Fibroblast of lung (primary cell): ENCODE measurements at places on chromosomes 16 and 17.

DNA sequence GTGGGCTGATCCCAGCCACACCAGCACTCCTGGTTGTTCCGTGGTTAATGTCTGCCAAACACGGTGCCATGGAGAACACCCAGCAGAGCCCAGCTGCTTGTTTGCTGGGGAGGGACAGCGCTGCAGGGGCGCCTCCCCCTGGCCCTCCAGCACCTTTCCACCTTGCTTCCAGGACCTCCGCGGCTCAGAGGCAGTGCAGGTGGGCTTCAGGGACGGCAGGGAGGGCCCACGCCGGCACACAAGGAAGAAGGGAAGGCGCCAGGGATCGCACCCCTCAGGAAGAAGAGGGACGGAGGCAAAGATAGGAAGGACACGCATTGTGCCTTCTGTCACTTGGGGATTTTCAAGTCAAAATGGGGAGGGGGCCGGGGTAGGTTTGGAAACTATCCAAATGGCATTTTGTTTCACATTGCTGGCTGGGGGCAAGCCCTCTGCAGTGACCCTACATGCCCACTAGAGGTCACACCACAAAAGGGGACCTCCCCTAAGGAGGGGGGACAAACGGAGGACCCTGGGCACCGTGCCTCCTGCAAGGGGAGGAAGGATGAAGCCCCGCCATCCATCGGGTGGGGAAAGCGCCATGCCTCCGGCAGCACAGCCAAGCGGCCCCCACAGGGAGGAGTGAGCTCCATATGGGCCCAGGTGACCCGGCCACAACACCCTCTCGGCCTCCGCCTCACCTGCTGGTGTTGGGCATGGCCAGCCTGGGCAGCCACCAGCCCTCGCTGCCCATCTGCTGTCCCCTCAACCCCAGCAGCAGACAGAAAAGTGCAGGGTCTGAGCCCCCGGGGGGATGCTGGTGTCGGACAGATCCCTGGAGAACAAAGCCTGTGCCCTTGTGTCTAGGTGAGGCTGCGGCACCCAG is 7.5 kb upstream of the C16orf95 start:
- DNase-seq: peak; percentile 28

DNA sequence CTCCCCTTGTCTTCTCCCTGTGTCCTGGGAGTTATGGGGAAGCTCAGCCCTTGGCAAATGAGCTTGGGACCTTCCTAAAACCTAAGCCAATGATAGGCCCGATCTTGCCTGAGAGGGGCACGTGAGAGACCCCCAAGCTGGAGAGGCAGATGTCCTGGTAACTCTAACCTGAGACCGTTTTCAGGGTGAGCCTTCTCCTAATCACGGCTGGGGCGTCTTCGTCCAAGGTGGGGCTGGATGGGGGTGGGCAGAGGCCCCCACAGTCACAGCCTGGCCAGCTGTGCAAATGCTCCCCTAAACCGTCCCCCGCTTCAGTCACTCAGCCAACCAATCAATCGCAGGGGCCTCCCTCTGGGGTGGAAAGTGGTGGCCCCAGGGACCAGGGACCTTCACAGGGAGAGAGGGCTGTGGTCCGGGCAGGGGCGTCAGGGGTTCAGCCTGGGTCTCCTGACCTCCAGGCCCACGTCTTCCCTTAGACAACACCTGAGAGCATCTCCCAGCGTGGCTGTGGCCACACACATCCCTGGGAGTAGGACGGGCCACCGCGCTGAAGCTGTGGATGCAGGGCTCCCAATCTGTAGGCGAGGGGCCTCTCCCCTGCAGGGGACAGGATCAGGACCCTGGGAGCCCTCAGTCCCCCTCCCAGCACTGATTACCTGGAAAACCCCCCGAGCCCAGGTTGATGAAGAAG is 30.6 kb downstream of the ACTG1 start:
- DNase-seq: no peak

DNA sequence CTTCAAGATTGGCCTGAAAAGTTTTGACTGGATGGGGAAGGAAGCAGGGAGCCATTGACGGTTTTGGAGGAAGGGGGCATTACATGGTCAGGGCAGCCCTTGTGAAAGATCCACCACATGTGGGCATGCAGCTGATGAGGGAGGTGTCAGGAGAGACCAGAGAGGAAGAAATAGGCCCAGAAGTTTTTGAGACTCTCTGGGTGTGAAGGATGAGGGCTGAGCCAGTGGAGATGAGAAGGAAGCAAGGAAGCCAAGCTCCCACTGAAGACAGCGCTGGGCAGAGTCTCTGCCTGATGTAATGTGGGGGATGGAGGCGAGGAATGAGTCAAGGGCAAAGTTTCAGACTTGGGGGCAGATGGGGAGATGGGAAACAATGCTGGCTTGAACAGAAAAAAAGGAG is 530 bp downstream of the CCL17 start:
- DNase-seq: no peak

- DNase-seq: no peak
Measured at GRCh38 chr16:30775131-30775391, 11.9 kb downstream of the ZNF629 start.

DNA sequence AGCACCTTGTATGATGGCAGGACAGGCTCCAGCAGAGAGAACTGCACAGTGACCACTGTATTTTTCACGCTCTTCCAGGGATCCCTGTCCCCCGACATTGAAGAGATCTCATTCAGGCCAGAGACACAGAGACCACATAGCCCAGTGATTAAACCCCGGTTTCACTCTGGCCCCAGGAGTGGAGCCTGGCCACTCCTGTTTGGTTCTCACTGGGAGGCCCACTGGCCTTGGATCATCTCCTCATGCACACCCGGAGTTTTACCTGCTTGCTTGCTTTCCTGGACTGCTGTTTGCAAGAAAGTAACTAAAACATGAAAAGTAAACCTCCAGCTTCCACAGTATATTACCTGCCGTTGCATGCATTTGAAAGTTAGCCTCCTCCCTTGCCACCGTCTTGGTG is 13.2 kb upstream of the CLEC18C start:
- DNase-seq: no peak

GRCh38 chr17:2184993-2185931 is 118.3 kb downstream of the SMG6 start:
- DNase-seq: no peak

GRCh38 chr17:7437950-7438614 is 1.2 kb upstream of the FGF11 start:
- DNase-seq: no peak

GRCh38 chr17:63696381-63696961 is 3.5 kb downstream of the LIMD2 start:
- DNase-seq: no peak

DNA sequence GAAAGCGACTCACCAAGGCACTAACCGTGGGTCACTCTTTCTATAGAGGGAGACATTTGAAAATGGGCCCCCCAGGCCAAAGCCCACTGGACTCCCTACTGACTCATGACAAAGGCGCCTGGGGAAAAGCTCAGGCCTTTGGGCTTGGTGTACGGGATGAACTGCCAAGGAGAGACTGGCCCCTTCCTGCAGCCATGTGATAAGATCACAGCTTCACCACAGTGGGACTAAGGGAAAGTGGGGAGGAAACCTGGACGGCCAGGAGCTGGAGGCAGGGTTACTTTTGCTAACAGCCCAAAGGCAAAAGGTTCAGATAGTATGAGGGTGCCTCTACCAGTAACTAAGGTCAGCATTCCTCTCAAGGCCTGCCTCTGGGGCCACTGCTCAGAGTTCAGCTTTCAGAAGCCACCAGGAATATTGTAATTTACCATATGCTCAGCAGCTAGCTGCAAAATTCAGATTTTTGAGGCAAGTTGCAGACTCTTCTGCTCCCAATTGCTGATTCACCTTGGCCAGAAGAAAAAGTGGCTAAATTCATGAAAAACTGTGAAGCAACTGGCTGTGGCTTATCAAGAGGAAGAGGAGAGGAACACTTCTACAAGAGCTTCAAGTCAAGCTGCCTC is 37.1 kb upstream of the SLC25A19 start:
- DNase-seq: peak; percentile 77

DNA sequence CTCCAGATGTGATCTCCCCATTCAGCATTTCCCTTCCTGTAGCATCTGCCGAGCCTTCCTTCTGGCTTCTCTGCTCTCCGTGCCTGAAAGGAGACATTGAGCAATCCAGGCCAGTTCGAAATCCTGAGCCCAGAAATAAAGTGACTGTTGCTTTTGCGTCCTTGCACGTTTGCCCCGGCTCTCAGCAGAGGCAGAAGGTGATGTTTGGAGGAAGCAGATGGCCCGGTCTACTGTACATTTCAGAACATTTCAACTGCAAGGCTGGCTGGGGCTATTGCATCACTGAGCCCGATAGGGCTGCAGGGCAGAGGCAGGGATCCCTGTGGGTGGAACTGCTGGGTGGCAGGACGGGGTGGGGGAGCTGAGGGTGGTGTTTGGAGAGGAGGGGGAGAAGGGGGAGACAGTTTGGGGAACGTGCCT is 29.4 kb downstream of the IRF8 start:
- peak; percentile 56 for DNase-seq

- no peak for DNase-seq
Measured at GRCh38 chr16:58510097-58510775, 5.1 kb upstream of the SETD6 start.

- DNase-seq: no peak
Measured at GRCh38 chr17:6547336-6547735, 9.0 kb downstream of the PITPNM3 start.

GRCh38 chr16:18788828-18789514 is 1.2 kb downstream of the RPS15A start:
- no peak for DNase-seq

DNA sequence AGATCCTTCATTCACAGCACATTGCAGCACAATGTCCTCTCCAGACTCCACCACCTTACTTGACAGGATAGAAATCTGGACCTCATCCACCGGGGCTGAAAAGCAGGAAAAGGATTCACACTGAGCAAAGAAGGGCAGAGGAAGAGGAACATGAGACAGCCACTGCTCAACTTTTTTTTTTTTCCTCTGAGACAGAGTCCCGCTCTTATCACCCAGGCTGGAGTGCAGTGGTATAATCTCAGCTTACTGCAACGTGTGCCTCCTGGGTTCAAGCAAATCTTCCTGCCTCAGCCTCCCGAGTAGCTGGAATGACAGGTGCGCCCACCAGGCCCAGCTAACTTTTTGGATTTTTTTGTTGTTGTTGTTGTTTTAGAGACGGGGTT is 34.4 kb downstream of the PECAM1 start:
- no peak for DNase-seq

DNA sequence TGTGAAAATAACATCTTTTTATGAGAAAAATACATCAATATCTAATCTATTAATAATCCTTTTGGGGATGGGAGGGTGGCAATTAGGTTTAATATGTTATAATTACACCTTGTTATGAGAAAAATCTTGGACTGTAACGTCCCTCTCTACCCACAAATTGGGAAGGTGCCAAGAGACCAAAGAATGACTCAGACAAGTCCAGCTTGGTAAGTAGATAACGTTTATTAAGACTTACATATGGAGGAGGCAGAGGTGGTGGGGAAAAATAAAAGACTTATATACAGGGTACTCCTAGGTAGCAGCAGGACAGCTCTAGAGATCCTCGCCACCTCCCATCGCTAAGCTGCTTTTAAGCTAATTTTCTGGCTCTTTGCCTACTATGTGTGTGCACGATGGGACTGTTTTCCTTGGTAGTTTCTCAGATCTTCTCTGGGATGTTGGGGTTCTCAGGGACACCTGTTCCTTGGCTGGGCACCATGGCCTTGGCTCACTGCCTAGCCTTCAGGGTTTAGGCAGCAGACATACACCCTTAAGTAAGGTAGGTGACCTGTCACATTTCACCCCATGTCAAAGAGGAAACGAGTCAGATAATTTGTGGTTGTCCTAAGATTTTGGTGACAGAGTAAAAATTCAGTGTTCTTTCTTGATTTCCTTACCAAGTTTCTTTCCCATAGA is 31.5 kb downstream of the RBL2 start:
- DNase-seq: peak; percentile 82

GRCh38 chr17:60297760-60298401 is 94.1 kb downstream of the USP32 start:
- no peak for DNase-seq

DNA sequence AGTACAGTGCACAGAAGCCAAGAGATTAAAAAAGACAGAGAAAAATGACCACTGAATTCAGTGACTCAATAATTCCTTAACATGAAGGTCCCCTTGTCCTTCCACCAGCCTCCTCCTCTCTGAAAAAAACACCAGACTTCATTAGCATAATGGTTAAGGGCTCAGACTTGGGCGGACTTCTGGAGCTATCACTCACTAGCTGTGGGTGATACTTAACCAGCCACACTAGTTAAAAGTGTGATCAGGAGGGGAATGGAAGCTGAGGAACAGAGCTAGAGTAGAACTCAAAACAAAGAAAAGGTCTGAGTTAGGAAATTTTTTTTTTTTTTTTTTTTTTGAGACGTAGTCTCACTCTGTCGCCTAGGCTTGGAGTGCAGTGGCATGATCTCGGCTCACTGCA is 23.2 kb downstream of the ZNF652 start:
- DNase-seq: peak; percentile 80

GRCh38 chr16:56226187-56226586 is 34.9 kb downstream of the GNAO1 start:
- DNase-seq: no peak

- DNase-seq: peak; percentile 81
Measured at GRCh38 chr16:85781695-85782370, 17.5 kb downstream of the EMC8 start.

DNA sequence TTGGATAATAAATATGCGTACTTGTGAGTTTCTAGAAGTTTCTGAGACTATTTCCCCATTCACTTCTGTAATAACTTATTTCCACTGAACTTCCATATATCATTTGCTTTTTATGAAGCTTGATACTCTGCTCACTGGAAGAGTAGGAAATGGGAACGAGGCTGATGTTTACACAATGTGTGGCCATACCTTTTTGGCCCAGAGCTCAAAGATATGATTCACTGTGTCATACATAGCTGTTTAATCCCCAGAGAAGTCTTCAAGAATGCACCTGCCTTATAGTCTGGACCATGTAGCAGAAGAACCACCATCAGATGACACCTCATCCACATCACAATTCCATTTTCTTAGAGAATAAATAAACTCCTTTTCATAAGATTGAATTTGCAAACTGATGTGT is 40.3 kb upstream of the TEKT3 start:
- DNase-seq: no peak

DNA sequence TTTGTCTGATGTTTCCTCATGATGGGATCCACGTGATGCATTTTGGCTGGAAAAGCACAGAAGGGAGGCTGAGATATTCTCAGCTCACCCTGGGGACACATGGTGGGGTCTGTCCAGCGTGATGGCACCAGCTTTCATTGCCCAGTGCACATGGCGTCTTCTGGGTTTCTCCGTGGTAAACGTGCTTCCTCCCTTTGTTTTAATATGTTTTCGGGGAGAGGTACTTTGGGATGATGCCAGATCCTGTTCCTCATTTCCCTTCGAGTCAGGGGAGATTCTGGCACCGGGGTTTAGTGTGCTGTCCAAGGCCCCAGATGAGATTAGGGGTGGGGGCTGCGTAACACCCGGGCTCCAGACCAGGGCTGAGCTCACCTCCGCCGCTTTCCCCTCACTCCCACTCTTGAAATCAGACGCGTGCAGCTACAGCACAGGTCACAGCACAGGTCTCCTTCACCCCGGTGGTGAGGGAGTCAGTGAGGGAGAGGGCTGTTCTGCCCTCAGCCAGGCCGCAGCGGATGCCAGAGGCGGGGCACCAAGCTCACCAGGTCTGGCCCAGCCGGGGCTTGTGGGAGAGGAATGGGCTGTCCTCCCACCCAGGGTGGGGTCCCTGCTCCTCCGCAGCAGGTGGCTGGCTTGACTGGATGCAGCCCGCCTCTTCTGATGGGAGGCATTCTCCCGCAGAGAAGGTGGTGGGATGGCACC is 33.9 kb downstream of the COX4I1 start:
- no peak for DNase-seq
